Breast epithelium (tissue), 4 donors: ENCODE measurements at places on chromosomes 4 and X.

GRCh38 chr4:176340871-176341685 is 21.3 kb downstream of the SPCS3 start:
- H3K27ac ChIP-seq = no peak overlapping the region
- no peak for DNase-seq
- H3K27me3 ChIP-seq = no peaks in the 10 kb centered on the region
- no peaks in the 10 kb centered on the region for H3K36me3 ChIP-seq
- peak overlapping the region; percentile 26 for H3K4me3 ChIP-seq

- no peak overlapping the region for H3K4me3 ChIP-seq
- no peaks in the 10 kb centered on the region for H3K4me1 ChIP-seq
- H3K27ac ChIP-seq = no peak overlapping the region
- peaks cover 41% of the 10 kb centered on the region for H3K27me3 ChIP-seq
- DNase-seq = no peak
These were observed 247.5 kb downstream of the BCOR start for GRCh38 chrX:39850209-39850608.

GRCh38 chr4:151426513-151426912 is 17.5 kb downstream of the FHIP1A start:
- no peak overlapping the region for H3K27ac ChIP-seq
- no peaks in the 10 kb centered on the region for H3K36me3 ChIP-seq
- H3K4me3 ChIP-seq = no peak overlapping the region
- H3K27me3 ChIP-seq = no peaks in the 10 kb centered on the region
- no peaks in the 10 kb centered on the region for H3K4me1 ChIP-seq

DNA sequence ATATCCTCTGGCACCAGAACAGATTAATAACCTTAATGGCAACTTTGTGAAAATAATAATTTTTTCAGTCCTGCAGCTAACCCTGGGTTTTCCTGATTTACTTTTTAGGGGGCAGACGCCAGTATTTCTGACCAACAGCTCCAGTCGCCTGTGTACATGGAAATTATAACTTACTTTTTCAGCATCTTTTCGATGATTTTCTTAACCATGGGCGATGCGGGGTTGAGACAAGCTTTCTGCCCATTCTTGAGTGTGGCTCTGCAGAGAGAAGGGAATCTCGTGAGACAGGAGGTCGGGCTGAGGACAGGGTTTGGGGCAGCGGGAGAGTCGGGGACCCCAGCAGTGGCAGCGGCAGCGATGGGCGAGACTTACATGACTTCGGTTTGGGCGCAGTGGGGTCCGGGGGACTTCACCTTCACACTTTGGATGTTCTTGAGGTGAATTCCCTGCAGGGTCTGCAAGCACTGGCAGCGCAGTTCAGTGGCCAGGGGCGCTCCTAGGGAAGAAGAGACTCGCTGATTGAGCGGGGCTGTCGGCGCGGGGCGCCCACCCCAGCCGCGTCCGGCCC is 484 bp downstream of the CXCL2 start:
- H3K36me3 ChIP-seq = no peaks in the 10 kb centered on the region
- peaks cover 3% of the 10 kb centered on the region for H3K4me1 ChIP-seq
- no peak for DNase-seq
- no peaks in the 10 kb centered on the region for H3K27me3 ChIP-seq
- H3K27ac ChIP-seq = peak overlapping the region; percentile 92

DNA sequence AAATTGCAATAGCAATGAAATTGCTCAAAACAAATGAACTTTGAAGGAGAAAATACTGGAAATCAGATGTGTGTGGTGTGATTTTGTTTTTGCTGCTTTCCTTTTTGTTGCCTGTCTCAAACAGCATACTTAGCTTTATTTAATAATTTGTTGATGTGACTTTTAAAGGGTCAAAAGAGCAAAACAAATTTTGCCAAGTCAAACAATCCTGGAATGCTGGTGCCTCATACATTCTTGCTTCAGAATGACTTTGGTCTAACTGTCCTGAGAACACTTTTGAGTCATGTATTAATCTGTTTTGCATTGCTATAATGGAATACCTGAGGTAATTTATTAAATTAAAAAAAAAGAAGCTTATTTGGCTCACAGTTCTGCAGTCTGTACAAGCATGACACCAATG is 3.4 kb downstream of the PF4V1 start:
- H3K4me3 ChIP-seq = no peak overlapping the region
- H3K27me3 ChIP-seq = no peaks in the 10 kb centered on the region
- no peak overlapping the region for H3K27ac ChIP-seq
- no peak for DNase-seq

DNA sequence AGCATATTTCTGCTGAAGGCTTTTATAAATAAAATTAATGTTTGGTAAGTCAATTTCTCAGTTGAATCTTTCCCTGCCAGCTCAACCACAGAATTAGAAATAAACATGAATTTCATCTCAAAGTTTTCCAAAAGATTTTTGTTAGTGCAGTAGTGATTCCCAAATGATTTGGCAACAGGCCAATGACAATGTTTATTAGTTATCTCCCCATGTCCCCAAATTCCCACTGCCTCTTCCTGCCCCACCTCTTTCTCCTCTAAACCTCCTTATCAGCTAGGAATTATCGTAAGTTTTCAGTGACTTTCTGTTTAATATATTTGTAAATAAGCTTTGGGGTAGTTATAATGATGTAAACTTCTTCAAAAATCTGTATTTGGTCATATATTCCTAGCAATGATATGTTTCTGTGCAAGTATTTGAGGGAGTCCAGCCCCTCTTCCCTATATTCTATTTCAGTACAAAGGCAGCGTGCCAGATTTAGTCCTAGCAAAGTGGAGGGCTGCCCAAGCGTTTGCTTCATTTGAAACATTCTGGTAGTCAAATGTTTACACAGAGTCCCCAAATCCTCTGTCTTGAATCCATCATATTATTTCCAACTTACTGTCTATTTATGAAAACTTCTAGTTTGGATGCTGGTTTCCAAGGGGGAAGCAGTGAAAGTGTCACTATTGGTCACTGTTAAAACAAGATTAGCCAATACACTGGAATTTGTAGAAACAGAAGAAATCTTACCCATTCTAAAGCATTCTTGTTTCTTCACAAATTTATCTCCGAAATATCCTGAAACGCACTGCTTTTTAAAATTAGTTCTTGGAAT is 33.7 kb upstream of the ANKRD50 start:
- no peaks in the 10 kb centered on the region for H3K36me3 ChIP-seq
- H3K4me1 ChIP-seq = no peaks in the 10 kb centered on the region
- H3K27ac ChIP-seq = no peak overlapping the region
- no peak for DNase-seq
- H3K4me3 ChIP-seq = no peak overlapping the region
- H3K27me3 ChIP-seq = no peaks in the 10 kb centered on the region

DNA sequence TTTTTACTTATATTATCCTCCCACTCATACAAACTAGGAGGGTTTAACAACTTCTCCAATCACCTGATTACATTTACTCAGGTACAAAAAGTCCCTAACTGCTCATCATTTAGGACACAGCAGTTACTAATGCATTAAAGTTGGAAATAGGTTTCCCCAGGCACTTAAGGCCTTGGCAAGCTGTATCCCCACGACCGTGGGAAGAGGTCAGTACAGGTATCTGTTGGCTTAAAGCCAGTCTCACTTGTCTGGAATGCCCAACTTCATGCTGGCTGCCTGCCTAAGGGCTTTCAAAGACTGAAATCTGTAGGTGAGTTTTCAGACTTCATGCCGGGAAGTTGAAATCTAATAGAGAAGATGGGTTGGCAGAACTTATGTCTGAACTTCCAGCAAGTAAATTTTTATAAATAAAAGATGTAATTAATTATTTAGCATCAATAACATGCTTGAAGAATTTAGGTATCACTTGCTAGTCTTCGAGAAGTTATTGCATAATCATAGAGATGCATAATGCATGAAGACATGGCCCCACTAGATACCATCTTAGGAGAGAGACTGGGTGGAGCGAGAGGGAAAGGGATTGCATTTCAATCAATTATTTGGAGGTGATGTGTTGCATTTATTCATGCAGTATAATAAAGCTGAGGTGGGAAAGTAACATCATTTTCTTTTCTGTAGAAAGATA is 54.2 kb downstream of the SCD5 start:
- DNase-seq = no peak
- H3K36me3 ChIP-seq = no peaks in the 10 kb centered on the region
- H3K27ac ChIP-seq = no peak overlapping the region
- no peaks in the 10 kb centered on the region for H3K4me1 ChIP-seq
